ENCODE measurements at places on chromosomes 4 and X. TPM values are rescaled to one million over a fixed set of nuclear protein-coding genes. Genes with fewer than 3 reads are reported as not detected.

DNA sequence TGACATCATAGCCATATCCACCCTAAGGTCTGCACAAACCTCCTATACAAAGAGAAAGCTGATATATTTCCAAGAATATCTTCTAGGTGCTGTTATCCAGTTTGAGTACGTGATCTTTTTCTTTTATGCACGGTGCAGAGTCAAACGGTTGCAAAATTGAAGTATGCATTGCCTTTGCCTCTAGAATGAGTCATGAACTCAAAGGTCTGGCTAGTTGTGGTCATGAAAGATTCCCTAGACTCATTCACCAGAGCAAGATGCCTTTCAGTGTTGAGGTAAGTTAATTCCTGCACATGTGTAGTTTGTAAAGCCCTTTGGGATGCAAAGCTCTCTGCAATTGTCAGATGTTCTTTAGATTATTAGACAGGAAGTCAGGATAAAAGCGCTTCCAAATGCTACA, 704.4 kb downstream of the PCDH19 start:
- no peaks in the 10 kb centered on the region for H3K4me1 ChIP-seq
- DNase-seq: no peak
- no peaks in the 10 kb centered on the region for H3K36me3 ChIP-seq
- H3K27me3 ChIP-seq: no peaks in the 10 kb centered on the region

DNA sequence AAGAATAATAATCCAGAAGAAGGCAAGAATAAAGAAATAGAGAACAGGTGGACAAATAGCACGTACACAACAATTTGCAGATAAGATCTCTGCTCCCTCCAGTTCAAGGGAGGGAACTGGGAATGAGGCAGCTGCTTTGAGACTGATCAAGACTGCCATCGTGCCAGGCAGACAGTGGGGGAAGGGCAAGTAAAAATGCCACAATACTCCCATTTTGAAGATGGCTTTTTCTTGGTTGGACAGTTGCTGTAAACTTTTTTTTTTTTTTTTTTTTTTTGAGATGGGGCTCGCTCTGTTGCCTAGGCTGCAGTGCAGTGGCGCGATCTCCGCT, 17.2 kb downstream of the USP11 start:
- no peak overlapping the region for H3K4me3 ChIP-seq
- no peaks in the 10 kb centered on the region for H3K4me1 ChIP-seq
- peaks cover 16% of the 10 kb centered on the region for H3K27me3 ChIP-seq
- no peak for DNase-seq
- H3K36me3 ChIP-seq: peaks cover 13% of the 10 kb centered on the region
- no peak overlapping the region for H3K27ac ChIP-seq

DNA sequence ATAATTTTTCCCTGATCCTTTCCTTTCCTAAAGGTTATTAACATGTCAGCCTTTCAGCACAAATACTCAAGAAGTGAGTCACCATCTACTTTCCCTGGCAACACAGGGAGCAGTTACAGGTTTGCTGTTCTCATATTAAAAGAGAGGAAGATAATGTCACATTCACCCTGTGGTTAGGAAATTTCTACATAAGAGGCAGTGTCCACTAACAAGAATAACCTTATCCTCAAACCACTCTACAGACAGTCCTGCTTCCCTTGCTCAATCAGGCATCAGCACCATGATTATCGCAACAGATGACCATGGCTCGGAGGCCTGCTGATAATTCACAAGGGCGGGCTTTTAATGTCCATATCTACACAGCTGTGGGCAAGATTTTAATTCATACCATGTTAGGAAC, 30.9 kb downstream of the RNF150 start:
- DNase-seq: peak; percentile 80
- no peak overlapping the region for H3K4me3 ChIP-seq
- H3K4me1 ChIP-seq: peaks cover 2% of the 10 kb centered on the region
- no peak overlapping the region for H3K27ac ChIP-seq
- no peaks in the 10 kb centered on the region for H3K27me3 ChIP-seq

DNA sequence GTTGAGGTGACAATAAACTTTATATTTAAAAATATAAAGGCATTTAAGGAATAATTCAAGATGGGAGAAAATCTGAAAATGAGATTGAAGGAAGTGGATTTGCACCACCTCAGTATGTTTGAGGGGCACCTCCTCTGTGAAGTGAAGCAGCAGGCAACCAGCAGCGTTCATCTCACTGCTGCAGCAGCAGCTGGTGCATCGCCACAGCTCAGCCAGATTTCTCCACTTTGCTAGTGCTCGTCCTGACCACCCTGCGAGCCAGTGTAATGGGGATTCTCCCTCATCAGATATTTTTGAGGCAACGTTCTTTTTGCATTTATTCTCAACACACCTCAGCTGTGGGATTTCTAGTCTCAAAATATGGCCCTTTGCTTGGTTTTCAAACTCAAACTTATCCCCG, 13.9 kb downstream of the LRAT start:
- H3K27ac ChIP-seq: no peak overlapping the region
- H3K36me3 ChIP-seq: no peaks in the 10 kb centered on the region
- H3K4me3 ChIP-seq: no peak overlapping the region
- DNase-seq: no peak

- H3K27ac ChIP-seq: no peak overlapping the region
- no peak overlapping the region for H3K4me3 ChIP-seq
- H3K36me3 ChIP-seq: no peaks in the 10 kb centered on the region
- H3K4me1 ChIP-seq: no peaks in the 10 kb centered on the region
- DNase-seq: no peak
These were observed 31.2 kb upstream of the UXT start for GRCh38 chrX:47690175-47690574.

DNA sequence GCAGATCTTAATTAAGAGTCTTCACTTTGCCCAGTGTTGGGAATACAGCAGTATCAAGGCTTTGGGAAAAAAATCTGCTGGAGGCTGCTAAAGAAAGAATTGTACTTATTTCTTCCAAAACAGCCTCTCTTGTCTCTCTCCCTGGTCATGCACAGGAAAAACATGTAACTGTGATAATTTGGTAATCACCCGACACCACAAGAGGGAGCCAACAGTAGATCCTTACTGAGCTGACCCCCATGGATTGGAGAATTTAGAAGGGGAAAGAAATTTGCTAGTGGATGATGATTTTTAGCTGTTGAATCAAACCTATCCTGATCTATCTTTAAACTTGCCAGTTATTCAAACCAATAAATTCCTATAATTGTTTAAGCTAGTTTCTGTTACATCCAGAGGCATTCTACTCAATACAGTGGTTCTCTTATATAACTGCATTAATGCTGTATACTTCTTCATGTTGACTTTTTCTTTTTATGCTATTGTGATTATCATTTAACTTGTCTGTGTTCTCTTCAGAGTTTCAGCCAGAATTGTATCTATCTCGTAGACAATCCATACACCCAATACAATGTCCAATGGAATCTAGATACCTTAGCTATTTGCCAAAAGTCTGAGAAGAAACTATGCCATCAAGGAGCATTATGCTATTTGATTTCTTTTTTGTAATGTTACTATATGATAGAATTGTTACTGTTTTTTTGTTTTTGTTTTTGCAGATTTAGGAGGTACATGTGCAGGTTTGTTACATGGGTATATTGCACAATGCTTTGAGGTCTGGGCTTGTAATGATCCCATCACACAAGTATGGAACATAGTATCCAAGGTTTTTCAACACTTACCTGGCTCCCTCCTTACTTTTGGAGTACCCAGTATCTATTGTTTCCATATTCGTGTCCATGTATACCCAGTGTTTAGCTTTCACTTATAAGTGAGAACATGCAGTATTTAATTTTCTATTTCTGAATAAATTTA, 31.3 kb upstream of the ARHGEF38 start:
- no peak overlapping the region for H3K4me3 ChIP-seq
- peak; percentile 32 for DNase-seq
- no peaks in the 10 kb centered on the region for H3K27me3 ChIP-seq
- no peaks in the 10 kb centered on the region for H3K4me1 ChIP-seq

FAM9C gene
- total RNA-seq: not detected

DNA sequence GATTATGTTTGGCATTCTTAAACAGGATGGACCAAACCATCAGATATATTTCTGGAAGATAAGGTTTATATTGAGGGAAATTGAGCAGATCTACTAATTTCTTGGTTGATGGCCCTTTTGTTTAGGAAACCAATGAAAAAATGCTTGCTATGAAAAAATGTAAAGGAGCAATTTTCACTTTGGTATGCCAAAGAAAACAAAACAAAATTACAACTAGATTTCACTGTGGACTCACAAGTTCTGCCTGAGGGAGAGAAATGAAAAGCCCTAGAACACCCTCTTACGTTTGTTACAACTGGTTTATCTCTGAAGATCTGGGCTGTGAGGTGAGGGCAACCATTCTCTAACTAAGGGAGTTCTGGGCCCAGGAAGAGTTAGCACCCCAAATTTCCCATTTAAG, 122.5 kb upstream of the IL15 start:
- H3K27me3 ChIP-seq: no peaks in the 10 kb centered on the region
- peaks cover 2% of the 10 kb centered on the region for H3K4me1 ChIP-seq
- no peak overlapping the region for H3K27ac ChIP-seq
- H3K4me3 ChIP-seq: no peak overlapping the region
- no peaks in the 10 kb centered on the region for H3K36me3 ChIP-seq

GRCh38 chr4:159160242-159160641, 57.4 kb downstream of the RAPGEF2 start:
- peaks cover 2% of the 10 kb centered on the region for H3K4me1 ChIP-seq
- no peak overlapping the region for H3K4me3 ChIP-seq
- H3K27me3 ChIP-seq: no peaks in the 10 kb centered on the region
- no peak for DNase-seq
- H3K36me3 ChIP-seq: no peaks in the 10 kb centered on the region

MAGEA10 gene
- total RNA-seq: not detected

- no peaks in the 10 kb centered on the region for H3K36me3 ChIP-seq
- DNase-seq: peak; percentile 54
- H3K27me3 ChIP-seq: no peaks in the 10 kb centered on the region
- no peak overlapping the region for H3K4me3 ChIP-seq
- no peak overlapping the region for H3K27ac ChIP-seq
- H3K4me1 ChIP-seq: no peaks in the 10 kb centered on the region
These were observed 136.5 kb downstream of the PRKX start for GRCh38 chrX:3576886-3577501.

DNA sequence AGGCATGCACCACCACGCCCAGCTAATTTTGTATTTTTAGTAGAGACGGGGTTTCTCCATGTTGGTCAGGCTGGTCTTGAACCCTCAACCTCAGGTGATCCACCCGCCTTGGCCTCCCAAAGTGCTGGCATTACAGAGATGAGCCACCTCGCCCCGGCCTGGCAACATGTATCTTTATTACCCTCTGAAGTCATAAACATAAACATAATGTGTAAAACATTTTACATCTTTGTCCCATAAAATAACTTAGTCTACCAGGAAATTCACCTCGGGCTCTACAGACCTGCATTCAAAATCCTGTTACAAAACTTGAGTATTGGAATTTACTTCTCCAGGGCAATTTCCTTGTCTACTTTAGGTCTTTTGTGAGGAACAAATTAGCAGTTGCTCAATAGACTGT, 68.1 kb upstream of the DUSP21 start:
- no peak overlapping the region for H3K4me3 ChIP-seq
- DNase-seq: no peak
- no peaks in the 10 kb centered on the region for H3K4me1 ChIP-seq
- peaks cover 3% of the 10 kb centered on the region for H3K27me3 ChIP-seq

RASGEF1B gene
- total RNA-seq: 0.28 TPM

XG gene
- under 0.01 TPM for total RNA-seq

ITIH6 gene
- total RNA-seq: not detected

TLR3 gene
- 0.28 TPM for total RNA-seq

PAGE5 gene
- total RNA-seq: not detected
